Purkinje cell (primary cell): ENCODE measurements at places on chromosomes 1 and 21. TPM values are rescaled to one million over a fixed set of nuclear protein-coding genes. Genes with fewer than 3 reads are reported as not detected.

Gene OR2M2
- polyA plus RNA-seq: not detected in 2 replicates

Gene SPATA46
- not detected in 2 replicates for polyA plus RNA-seq

Gene KRTAP13-2
- polyA plus RNA-seq: not detected in 2 replicates

Gene RBBP4
- polyA plus RNA-seq: 101 and 108 TPM in 2 replicates

Gene ADCY10
- polyA plus RNA-seq: 0.12 and 0.88 TPM in 2 replicates

Gene DDX59
- polyA plus RNA-seq: 23.8 and 36.7 TPM in 2 replicates

Gene HPCAL4
- 1.7 and 5.2 TPM in 2 replicates for polyA plus RNA-seq

Gene MTR
- 3.5 and 4.2 TPM in 2 replicates for polyA plus RNA-seq

Gene KCNA2
- polyA plus RNA-seq: 55.5 and 87.7 TPM in 2 replicates

Gene NECTIN4
- not detected in 2 replicates for polyA plus RNA-seq

Gene VWA5B1
- polyA plus RNA-seq: not detected in 2 replicates

Gene ETV3L
- not detected in 2 replicates for polyA plus RNA-seq

Gene PIGP
- 545 and 584 TPM in 2 replicates for polyA plus RNA-seq

Gene NPHS2
- polyA plus RNA-seq: not detected in 2 replicates

Gene GBP6
- not detected in 2 replicates for polyA plus RNA-seq

Gene TTC34
- 0.04 and 0.55 TPM in 2 replicates for polyA plus RNA-seq

Gene DCST2
- polyA plus RNA-seq: not detected in 2 replicates

Gene OR6K3
- polyA plus RNA-seq: not detected in 2 replicates

Gene BEND5
- 9.4 and 12.4 TPM in 2 replicates for polyA plus RNA-seq

Gene PERM1
- polyA plus RNA-seq: not detected in 2 replicates

Gene GLUL
- polyA plus RNA-seq: 119 and 125 TPM in 2 replicates

Gene AUNIP
- 4.3 TPM in 1 of 2 replicates, not detected in the other for polyA plus RNA-seq

Gene CYP2J2
- polyA plus RNA-seq: 0.52 and 2.2 TPM in 2 replicates

Gene CR1L
- polyA plus RNA-seq: not detected in 2 replicates

Gene CHI3L1
- polyA plus RNA-seq: not detected in 2 replicates

Gene CADM3
- 12.1 and 16.4 TPM in 2 replicates for polyA plus RNA-seq

Gene NR5A2
- polyA plus RNA-seq: 0.23 and 0.39 TPM in 2 replicates

Gene KANK4
- polyA plus RNA-seq: not detected in 2 replicates

Gene GJA4
- not detected in 2 replicates for polyA plus RNA-seq

Gene LYST
- polyA plus RNA-seq: 29.4 and 30.0 TPM in 2 replicates

Gene S100A16
- polyA plus RNA-seq: 4.3 and 12.6 TPM in 2 replicates

Gene CCDC181
- 13.1 and 16.6 TPM in 2 replicates for polyA plus RNA-seq

Gene FBXO44
- polyA plus RNA-seq: 11.0 and 17.4 TPM in 2 replicates

Gene ADAMTS5
- 0.15 and 1.0 TPM in 2 replicates for polyA plus RNA-seq
